Amniotic stem cell (primary cell): ENCODE measurements at places on chromosomes 5 and 9.

GRCh38 chr5:173197375-173197891, 37.6 kb downstream of the NKX2-5 start:
- DNase-seq = no peak

GRCh38 chr5:117776977-117777376, 1202.4 kb upstream of the SEMA6A start:
- no peak for DNase-seq

GRCh38 chr5:35309365-35310130, 79.3 kb upstream of the PRLR start:
- no peak for DNase-seq

DNA sequence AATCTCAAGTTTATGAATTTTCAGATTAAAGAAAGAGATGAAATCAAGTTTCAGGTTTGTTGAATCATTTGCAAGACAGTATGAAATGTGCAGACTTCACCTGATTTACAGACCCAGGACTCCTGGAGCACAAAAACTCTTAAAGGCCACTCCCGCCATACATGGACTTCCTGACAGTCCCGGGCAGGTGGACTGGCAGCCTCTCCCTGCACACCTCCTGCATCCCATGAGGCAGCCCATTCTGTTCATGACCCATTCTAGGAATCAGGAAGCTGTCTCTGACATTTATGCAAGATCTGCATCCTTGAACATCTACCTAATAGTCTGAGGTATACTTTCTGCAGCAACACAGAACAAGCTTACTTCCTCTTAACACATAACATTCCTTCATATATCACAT, 5.9 kb downstream of the DDX31 start:
- DNase-seq = no peak

GRCh38 chr9:78407636-78408312, 110.8 kb downstream of the PSAT1 start:
- DNase-seq = no peak

DNA sequence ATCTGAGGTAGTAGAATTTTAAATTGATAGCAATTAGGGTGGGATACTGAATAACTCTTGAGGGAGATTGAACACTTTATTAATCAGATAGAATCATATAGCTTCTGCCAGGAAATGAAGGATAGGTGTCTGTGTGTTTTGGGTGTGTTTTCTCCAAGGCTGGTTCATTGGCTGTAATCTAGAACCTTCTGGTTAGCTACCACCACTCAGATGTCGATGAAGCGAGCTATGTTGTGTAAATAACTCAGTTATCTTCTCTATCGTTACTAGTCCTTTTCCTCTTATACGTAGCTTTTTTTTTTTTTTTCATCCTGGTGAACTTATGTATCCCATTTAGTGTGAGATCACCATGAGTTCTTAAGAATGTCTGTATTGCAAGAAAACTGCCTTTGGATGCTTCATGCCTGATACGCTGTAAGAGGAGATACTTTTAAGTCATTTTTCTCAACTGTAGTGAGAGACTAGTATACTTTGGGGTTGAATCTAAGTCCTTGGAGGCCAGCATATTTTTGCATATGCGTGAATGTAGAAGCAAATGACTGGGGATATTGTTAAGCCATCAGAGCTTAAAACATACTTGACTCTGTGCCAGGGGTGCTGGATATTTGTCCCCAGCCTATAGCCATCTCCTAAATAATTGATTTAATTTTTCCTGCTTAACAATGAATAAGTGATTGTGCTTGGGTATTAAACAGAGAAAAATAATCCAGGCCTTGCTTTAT, 2.1 kb downstream of the TNFAIP8 start:
- no peak for DNase-seq

DNA sequence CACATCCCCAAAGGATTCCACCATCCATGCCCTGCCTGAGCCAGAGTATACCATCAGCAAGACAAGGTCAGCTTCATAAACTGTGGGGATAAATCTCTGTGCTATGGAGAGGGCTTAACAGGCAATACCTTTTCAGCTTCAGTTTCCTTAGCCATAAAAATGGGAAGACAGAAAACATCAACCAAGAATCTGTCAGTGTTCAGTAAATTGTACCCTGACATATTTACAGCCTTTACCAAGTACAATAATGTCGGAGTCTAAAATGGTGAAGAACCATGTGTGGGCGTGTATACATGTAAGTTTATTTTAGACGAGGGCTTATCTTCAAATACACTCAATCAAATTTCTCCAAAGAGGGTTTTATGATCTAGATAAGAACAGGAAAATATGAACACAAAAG, 94.7 kb downstream of the ELAVL2 start:
- DNase-seq = no peak

DNA sequence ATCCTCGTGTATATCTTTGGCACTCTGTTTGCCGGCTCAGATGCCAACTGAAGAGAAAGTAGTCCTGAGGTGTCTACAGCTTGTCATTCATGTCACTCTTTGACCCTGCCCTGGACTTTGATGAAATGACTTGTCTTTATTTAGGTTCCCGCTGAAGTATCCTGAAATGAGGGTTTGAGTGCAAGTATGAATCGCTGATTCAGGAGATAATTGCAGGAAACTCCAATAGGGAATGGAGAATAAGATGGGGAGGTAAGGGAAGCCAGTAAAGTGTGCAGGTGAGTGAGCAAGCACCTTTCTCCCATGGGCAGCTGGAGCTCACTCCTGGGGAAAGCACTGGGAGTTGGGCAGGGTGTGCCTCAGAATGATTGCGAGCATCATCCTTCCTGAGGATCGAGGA, 50.3 kb upstream of the ZFR start:
- no peak for DNase-seq

- DNase-seq = no peak
These were observed 11.2 kb downstream of the CDHR2 start for GRCh38 chr5:176560364-176560763.

GRCh38 chr9:78273761-78274160, 23.2 kb upstream of the PSAT1 start:
- DNase-seq = peak; percentile 20

- no peak for DNase-seq
These were observed 6.3 kb upstream of the IFNA8 start for GRCh38 chr9:21402386-21403251.

- DNase-seq = no peak
These were observed 434.7 kb upstream of the DMAC1 start for GRCh38 chr9:8234316-8234715.

- no peak for DNase-seq
These were observed 42.3 kb upstream of the MCTP1 start for GRCh38 chr5:95327211-95327610.

DNA sequence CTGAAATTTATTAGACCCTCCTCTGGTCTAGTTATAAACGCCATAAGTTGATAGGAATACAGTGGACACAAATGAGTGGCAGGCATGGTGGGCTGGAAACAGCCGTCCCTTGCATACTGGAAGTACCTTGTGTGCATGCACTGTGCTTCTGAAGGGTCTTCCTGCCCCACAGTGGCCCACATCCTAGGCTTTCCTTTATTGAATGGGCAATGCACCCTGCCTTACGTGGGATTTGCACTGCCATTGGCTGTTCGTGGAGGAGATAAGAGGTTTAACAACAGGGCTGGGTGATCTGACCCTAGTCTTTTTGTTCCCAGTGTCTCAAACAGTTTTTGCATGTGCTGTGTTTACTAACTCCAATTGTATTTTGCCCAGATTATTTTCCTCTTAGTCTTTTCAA, 480.8 kb downstream of the GADD45G start:
- no peak for DNase-seq

DNA sequence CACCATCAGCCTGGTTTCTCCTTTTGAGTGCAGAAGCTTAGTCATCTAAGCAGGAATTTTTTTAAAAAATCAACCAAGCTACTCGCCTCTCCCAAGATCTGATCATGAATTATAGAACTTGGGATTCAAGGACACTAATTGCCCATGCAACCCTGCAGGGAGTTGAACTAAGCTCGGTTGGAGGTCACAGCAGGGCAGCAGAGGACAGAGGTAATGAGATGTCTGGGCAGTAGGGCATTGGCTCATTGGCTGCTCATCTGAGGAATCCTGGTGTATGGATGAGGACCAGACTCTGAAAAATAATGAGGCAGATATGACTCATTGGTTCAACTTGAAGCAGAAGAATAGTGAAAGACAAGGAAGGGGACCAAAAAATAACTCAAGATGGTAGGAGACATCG, 111.8 kb upstream of the TLE1 start:
- no peak for DNase-seq

DNA sequence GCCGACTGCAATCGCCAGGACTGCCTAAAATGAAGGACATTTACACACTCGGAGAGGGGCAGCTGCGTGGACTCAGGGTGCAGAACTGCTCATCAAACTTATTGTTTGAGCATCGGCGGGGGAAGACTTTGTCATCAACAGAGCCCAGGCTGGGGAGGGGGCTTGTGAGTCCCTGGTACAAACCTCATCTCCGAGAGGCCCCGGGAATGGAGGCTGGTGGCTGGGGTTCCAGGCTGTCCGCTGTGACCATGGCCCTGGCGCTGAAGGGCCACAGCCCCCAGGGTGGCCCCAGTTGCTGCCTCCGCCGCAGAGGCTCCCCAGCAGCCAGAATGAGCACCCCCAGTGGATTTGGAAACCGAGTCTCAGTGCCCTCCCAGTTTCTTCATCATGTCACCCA, 46.1 kb upstream of the RNU6ATAC start:
- no peak for DNase-seq

DNA sequence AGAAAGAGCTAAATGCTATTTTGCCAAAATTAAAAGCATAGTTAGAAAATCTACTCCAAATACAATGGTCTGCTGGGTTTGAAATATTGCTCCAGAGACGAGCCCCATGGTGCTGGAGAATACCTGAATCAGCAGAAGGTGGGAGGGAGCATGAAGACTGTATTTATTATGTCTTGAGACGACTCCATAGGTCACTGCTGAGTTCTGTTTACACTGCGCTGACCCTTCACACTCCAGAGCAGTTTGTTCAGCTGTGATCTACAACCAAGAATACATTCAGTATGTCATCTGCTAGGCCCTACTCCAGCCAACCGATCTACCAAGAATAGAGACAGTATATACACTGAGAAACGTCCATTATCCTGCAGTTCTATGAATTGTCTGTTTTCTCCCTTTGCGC, 150.5 kb downstream of the TLE1 start:
- no peak for DNase-seq

- peak; percentile 90 for DNase-seq
These were observed 32.4 kb downstream of the PCDHGC5 start for GRCh38 chr5:141521244-141521781.

- DNase-seq = no peak
These were observed 10.0 kb upstream of the DOLPP1 start for GRCh38 chr9:129070696-129071525.

GRCh38 chr5:166906991-166907713, 1384.3 kb upstream of the WWC1 start:
- no peak for DNase-seq

DNA sequence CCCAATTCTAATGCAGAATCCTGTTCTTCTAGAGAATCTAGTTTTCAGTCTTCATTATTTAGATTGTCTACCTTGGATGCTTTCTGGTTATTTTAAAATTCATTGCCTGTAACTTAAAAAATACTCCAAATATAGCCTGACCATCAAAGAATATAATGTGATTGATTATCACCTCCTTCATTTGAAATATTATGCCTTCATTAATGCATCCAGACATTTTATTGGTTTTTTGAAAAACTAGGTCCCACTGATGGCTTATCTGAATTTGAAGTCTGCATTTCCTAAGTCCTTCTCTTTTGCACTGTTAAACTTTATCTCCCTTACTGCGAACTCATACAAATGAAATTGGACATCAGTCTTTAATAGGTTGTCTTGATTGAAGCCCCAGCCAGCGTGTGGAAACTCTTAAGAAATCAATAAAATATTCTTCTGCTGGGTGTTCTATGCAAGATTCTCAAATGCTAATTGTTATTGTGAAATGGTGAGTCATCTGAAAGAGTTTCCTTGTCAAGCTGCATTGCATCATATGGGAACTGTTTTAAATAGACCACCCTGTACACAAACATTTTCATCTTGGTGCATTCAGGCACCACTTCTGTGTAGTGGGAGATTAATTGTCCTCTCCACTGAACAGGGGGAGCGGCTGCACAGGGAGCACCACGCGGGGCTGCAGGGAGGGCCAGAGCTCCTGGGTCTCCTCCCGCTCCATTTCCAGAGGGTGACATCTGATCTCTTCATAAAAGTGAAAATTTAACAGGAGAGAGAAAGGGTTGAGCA, 92.3 kb upstream of the FANCC start:
- DNase-seq = peak; percentile 1

DNA sequence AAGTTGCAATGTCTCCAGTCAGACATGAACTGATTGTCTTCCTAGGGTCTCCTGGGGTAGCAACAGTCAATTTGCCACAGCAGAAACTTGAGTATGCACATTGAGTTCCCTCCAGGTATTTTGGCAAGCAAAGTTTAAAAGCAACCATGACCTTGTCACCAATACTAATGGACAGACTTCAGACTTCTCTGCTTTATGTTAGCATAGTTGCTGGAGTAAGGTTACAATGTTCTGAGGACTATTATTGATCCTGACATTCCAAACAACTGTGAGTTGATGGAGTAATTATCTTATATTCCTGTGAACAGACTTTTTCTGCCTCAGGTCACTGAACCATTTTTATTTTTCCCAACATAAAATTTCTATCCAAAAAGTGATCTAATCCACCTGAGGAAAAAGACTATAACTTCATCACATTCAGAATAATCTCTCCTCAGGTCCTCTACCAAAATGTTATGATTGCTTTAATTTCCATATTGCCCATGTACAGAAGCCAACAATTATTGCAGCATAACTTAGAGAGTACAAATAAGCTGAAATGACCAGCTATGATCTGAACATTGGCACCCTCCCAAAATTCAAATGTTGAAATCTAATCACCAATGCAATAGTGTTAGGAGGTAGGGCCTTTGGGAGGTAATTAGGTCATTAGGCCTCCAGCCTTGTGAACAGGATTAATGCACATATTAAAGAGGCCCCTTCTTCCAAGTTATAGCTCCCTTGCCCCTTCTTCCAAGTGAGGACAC, 228.3 kb downstream of the PDE4D start:
- no peak for DNase-seq

GRCh38 chr5:178502401-178503100, 87.6 kb downstream of the COL23A1 start:
- no peak for DNase-seq

DNA sequence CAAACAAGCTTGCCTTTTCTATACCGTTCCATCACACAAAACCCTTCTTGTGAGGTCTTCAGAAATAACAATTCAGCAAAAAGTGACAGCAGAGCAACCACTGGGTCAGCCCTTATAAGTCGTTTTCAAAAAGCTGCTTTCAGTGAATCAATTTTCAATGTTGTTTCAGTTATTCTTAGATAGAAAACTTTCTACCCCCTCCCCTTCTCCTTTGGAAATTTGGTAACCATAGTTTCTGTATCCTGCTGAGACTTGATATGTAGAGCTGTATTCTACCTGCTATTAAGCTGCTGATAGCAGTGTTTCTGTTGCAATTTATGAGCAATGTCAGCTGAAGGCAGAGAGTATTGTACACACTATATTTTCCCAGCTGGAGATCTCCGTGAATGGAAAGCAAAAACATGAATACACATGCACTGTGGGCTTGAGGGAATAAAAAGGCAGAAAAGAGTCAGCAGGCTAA, 75.7 kb downstream of the ZNF608 start:
- no peak for DNase-seq

DNA sequence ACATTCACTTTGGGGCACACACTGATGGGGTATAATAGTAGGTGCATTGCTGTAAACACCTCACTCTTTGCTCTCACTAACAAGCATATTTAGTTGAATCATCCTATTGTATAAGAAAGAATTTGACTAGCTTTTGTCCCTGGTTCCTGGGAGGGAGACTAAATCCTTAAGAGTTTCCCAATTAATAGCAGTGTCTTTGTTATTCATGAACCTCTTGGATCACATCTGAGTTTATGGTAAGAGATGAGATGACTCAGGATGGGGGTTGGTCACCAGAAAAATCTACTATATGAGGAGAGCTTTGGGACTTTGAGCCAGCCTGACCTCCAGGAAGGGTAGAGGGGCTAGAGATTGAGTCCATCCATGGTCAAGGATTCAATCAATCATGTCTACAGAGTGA, 56.8 kb downstream of the PUM3 start:
- DNase-seq = no peak
